Fibroblast of lung (primary cell): ENCODE measurements at places on chromosomes 4 and X. TPM values are rescaled to one million over a fixed set of nuclear protein-coding genes. Genes with fewer than 3 reads are reported as not detected.

Gene ATP1B4
- not detected in 2 replicates for total RNA-seq

- DNase-seq, result no peak
Measured at GRCh38 chrX:9528498-9528897, 63.6 kb downstream of the TBL1X start.

DNA sequence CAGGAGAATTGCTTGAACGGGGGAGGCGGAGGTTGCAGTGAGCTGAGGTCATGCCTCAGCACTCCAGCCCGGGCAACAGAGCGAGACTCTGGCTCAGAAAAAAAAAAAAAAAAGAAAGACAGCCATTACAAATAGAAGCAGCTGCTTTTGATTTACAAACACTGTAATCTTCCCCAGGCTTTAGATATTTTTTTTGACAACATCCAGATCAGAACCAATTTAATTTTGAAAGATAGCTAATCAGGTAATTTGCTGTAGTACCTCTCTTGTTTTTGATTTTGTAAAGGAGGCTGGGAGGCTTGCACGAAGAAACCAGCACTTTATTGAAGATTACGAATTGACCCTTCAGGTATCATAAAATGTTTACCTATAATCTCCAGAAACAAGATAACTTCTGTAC, 107.0 kb downstream of the LDB2 start:
- no peak for DNase-seq

DNA sequence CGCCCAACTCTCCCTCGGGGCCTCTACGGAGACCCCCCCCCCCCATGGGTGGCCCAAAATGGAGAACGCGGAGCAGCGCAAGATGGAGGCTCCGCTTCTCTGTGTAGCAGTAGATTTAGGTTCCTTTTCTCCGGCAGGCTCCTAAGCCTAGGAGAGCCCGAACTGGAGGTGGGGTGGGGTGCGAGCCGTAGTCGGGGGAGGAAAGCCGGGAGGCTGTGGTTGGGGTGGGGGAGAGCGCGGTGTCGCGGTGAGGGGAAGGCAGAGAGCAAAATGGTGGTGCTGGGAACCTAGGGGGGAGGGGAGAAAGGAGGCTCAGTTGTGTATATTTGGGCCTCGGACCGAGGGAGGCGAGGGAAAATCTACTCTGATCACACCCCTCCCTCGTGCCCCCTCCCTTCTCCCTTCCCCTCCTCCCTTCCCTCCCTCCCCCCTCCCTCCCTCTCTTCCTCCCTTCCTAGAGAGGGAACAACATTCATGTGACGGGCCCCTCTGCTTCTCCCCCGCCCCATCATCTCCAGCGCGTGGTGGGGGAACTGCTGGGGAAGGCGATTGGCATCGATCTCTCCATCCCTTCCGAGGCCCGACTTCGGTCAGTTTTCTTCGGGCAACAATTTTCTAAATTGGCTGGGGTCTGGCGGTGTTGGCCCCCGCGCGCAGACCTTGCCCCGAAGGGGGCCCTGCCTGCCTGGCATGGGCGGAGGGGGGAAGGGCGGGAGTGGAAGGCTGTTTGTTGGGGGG, at the start of gene STAG2:
STAG2 (plus strand) TSS at position 439 of the 738 bp plus-strand sequence. CDS start 60,922 bp downstream, outside the sequence.
- peak; percentile 93 for DNase-seq

Gene PRKG2
- total RNA-seq, result 17.5 and 26.5 TPM in 2 replicates

Gene WAS
- total RNA-seq, result under 0.01 and 0.17 TPM in 2 replicates

DNA sequence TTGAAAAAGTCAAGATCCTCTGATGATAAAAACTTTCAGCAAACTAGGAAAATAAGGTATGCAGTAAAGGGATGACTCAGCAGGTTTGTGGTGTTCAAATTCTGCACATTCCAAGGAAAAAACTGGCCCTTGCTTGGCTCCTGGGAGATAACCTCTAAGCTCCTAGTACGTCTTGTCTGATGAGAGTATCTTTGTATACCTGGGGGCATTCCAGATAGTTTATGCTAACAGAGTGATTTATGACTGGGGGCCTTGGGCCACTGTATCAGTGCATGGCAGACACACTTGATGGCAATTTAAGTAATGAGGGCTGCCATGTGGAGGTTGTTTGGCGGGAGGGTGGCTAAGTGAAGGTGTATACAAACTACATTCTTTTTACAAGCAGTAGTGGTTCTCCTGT, 56.9 kb downstream of the NSG1 start:
- DNase-seq, result peak; percentile 83

Gene PDLIM5
- 24.9 and 28.4 TPM in 2 replicates for total RNA-seq

GRCh38 chr4:175891851-175892250, 79.8 kb upstream of the GPM6A start:
- DNase-seq, result peak; percentile 39

GRCh38 chr4:140718241-140718952, 37.8 kb downstream of the TBC1D9 start:
- peak; percentile 48 for DNase-seq

DNA sequence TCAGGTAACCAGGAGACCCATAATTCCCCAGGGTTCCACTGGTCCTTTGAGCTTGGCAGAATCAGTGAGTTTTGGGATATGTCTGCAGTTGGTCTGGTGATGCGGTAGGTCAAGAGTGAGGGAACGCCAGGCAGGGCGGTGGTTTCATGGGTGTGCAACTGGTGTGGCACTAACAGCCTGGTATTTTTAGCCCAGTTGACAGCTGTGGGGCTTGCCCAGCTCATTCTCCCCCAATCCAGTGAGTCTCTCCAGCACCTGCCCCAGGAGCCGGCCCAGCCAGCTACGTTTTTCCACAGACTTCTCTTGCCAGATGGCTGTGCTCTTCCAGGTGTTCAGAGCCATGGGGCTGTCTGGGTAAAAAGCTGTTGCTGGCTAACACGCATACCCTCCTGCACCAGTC, 1019.9 kb downstream of the CCSER1 start:
- no peak for DNase-seq

GRCh38 chr4:87019246-87019791, 84.5 kb downstream of the AFF1 start:
- no peak for DNase-seq

GRCh38 chr4:145843639-145844038, 95.0 kb downstream of the ZNF827 start:
- no peak for DNase-seq

DNA sequence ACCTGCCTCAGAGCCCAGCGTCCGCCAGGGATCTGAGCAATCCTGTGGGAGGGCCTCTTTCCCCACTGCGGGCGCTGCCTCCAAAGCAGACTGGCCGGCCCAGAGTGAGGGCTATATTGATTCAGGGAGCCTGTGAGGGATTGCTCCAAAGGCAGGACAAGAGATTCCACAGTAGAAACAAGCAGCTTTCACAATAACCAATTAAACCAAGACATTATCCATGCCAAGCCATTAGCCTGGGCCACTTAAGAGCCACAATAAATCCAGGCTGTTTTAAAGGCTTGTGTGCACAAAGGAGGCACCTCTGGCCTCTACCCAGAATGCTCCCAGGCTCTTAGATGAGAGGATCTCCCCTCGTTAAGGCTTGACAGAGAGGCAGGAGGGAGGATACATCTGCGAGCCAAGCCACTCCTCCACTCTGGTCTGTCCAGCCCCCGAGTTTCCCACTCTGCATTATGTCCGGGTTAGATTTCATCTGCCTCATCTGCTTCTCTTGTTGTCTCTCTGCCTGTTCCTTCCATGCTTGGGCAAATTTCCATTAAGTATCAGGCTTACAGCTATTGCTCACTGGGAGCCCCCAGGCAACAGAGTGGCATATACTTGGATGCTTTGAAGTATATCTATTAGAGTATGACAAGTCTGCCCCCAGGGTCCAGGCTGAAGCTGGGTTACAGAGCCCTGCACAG, 357.9 kb downstream of the UNC5C start:
- no peak for DNase-seq

- DNase-seq, result peak; percentile 98
Measured at GRCh38 chr4:13980317-13981310, 353.1 kb upstream of the BOD1L1 start.

Gene DRD5
- not detected in 2 replicates for total RNA-seq

Gene HSD17B13
- under 0.01 and 0.17 TPM in 2 replicates for total RNA-seq

- DNase-seq, result no peak
Measured at GRCh38 chr4:182724414-182724813, 192.8 kb downstream of the DCTD start.

DNA sequence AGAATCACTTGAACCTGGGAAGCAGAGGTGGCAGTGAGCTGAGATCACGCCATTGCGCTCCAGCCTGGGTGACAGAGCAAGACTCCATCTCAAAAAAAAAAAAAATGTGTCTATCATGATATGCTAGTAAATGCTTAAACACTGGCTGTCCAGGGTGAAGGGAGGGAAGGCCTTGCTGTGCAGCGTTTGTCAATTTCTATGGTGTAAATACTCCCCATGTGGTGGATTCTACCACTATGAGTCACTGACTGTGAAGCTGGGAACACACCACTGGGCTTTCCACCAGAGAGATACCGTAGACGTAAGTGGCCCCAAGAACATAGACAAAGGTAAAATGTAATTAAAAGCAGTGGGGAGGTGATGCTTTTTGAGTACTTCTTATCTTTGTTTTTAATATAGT, 51.3 kb upstream of the LEF1 start:
- peak; percentile 18 for DNase-seq

DNA sequence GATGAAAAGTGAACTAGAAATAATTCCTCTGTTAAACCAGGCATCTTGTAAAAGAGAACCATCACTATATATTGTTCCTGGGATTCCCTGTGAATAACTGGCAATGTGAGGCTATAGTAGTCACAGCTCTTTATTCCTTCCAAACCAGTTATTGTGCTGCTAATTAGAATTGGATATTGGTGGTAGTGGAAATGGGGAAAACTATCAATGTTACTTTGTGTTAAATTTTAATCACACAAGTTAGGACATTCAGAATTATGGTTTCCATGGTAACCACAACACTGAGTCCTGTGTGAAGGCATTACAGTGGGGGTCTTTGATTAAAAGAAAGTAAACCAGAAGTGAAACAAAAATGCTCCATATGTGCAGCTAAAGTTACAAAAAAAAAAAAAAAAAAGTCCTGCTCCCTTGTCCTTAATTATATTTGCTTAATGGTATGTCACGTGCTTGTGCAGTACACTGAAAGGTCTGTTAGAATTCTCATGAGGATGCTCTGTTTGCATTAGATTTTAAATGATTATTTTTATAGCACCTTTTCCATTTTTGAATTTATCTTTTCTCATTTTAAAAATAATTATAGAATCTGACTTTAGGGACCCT, 200.4 kb downstream of the ADGRL3 start:
- DNase-seq, result no peak

Gene CORIN
- under 0.01 and 1.5 TPM in 2 replicates for total RNA-seq

DNA sequence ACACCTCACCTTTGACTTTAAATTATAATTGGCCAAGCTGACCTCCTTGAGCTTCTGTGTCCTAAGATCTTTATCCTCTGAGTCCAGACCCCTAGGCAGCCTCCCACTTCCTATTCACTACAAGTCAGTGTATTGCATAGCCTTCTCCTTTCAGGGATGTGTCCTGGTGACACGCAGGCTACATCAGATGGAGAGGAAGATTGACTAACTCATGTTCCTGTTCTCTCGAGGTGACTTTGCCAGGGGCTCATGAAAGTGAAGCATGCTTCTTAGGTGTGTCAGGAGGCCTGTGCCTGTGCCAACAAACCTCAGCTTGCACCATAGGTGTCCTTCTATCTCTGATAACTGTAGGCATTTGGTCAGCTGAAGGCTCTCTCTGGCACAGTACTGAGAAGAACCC, 195.7 kb upstream of the HS3ST1 start:
- no peak for DNase-seq

Gene AFM
- total RNA-seq, result not detected in 2 replicates

DNA sequence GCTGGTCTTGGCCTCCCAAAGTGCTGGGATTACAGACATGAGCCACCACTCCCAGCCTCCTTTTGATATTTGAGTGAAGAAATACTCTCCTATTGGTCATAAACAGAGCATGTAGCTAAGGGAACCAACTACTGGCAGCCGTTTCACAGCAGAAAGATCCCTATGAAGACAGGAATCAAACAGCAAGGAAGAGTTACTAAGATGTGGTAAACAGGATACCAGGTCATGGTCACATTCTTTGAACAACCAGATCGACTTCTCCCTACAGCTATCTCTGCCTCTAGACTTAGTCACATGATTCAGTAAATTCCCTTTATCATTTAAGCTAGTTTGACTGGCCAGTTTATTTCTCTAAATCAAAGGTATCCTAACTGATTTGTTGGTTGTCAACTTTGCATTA, 9.0 kb upstream of the HNRNPD start:
- no peak for DNase-seq

- DNase-seq, result no peak
Measured at GRCh38 chr4:10115797-10116568, 616 bp downstream of the WDR1 start.

- DNase-seq, result no peak
Measured at GRCh38 chr4:19520939-19521520, 730.7 kb upstream of the SLIT2 start.

Gene SPANXD
- total RNA-seq, result not detected in 2 replicates

DNA sequence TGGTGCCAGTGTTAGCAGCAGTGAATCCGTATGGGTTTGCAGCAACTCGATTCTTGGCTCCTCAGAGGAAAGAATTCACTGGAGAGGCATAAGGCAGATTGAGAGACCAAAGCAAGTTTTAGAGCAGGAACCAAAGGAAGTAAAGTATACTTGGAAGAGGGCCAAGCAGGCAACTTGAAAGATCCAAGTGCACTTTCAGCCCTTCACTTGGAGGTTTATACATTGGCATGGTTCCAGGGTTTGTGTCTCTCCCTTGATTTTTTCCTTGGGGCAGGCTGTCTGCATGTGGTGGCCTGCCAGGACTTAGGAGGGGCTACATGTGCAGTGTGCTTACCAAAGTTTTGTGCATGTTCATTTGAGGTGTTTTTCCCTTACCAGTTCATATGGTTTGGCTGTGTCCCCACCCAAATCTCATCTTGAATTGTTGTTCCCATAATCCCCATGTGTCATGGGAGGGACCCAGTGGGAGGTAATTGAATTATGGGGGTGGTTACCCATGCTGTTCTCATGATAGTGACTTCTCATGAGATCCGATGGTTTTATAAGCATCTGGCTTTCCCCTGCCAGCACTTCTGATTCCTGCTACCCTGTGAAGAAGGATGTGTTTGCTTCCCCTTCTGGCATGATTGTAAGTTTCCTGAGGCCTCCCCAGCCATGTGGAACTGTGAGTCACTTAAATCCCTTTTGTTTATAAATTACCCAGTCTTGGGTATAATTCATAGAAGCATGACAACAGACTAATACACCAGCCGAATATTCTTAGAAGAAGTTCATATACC, 86.2 kb upstream of the TSPAN5 start:
- no peak for DNase-seq

Gene DMP1
- not detected in 2 replicates for total RNA-seq

DNA sequence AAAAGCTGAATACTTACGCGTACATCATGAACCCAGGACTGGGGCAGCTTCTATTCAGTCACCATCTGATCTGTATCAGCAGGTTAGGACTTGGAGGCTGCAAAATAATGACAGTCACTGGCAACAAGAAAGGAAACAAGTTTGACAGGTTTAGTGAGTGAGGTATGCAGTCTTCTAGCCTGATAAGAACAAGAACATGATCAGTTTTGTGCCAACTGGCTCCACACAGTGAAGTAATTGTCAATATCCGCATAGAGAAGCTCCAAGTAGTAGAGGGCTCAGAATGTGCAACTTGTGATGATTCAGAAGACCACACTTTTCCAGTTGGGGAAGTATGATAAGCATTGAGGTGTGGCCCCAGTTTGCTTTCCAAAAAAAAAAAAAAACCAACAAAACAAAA, at the start of gene TMPRSS11F:
TMPRSS11F (minus strand) TSS at position 77 of the 400 bp plus-strand sequence; CDS start at position 28, 49 bp downstream.
- no peak for DNase-seq

- peak; percentile 4 for DNase-seq
Measured at GRCh38 chr4:103073792-103074438, 2.6 kb downstream of the SLC9B2 start.

Gene NMU
- not detected in 2 replicates for total RNA-seq
